CD4-positive, alpha-beta memory T cell (primary cell): ENCODE measurements at places on chromosomes 13 and 19.

DNA sequence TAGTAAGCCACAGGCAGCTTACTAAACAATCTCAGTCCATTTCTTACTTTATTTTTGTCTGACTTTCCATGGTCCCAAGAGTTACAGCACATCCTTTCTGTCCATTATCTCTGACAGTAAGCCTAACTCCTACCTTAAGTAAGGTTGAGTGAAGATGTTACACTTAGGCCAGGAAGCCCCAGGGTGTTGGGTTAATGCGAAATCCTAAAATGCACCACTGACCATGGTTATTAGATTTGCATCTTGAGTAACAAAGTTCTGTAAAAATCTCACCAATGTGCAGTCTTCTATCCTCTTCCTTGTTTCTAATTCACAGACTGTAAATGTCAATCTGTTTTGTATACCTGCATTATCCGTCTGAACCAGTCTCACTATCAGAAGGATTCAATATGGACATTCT, 462.5 kb downstream of the FGF14 start:
- DNase-seq, result no peak

- DNase-seq, result no peak
These were observed 295.8 kb downstream of the NDFIP2 start for GRCh38 chr13:79776531-79777295.

GRCh38 chr13:98368019-98368418, 190.9 kb upstream of the RNF113B start:
- DNase-seq, result no peak

- DNase-seq, result peak; percentile 3
These were observed 197.7 kb downstream of the ZNF737 start for GRCh38 chr19:20367811-20368294.

DNA sequence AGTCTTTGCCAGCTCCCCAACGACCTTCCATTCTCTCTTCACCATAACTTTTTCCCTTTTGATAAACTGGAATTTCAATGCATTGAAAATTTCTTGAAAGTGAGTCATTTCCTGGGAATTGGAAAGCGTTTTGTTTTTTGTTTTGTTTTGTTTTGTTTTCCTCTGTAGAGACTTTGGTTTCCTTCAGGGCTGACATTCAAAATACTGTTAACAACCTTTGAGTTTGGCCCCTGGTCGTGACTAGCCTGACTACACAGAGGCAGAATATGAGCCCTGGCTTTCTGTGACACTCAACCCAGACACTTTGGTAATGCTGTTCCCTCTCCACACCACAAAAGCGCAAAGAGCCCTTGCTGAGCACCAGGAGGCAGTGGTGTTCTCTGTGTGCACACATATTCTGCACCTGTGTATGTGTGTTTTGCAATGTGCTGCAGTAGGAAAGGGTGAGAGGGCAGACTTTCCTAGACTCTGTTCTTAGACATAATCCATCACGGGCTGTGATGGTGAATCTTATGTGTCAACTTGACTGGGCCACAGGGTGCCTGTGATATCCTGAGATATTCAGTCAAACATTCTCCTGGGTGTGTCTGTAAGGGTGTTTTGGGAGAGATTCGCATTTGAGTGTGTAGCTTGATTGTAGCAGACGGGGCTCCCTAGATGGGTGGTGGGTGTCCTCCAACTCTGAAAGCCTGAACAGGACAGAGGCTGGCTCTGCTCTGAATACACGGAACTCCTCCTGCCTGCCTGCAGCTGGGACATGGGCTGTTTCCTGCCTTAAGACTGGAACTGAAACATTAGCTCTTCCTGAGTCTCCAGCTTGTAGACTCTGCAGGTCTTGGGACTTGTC, 29.5 kb upstream of the ANKRD10 start:
- DNase-seq, result peak; percentile 4

DNA sequence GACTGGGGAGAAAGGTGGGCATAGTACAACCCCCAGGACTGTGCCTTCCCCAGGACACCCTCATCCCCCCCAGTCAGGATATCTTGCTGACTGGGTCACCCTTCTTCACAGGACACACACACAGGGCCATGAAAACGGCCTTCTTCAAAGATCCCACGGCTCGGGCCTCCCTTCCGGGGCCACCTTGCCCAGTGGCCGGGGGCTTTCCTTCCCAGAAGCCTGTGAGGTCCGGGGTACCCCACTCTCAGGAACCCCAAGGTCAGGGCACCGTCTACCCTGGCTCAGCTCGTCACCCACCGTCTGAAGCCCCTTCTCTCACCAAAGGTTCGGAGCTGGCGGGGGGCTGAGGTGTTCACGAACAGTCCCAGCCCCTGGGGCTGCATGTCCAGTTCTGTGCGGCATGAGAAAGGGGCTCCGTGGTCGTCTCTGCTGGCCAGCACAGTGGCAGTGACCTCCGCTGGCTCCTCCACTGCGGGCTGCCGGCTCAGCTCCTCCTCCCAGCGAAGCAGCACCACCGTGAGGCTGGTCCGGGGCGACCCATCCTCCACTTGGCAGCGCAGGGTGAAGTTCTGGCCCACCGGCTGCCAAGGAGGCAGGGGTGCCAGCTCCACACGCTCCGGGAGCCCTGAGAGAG, 2.1 kb upstream of the RAVER1 start:
- DNase-seq, result no peak
